NT2/D1 (cell line): ENCODE measurements at places on chromosomes 4 and X.

DNA sequence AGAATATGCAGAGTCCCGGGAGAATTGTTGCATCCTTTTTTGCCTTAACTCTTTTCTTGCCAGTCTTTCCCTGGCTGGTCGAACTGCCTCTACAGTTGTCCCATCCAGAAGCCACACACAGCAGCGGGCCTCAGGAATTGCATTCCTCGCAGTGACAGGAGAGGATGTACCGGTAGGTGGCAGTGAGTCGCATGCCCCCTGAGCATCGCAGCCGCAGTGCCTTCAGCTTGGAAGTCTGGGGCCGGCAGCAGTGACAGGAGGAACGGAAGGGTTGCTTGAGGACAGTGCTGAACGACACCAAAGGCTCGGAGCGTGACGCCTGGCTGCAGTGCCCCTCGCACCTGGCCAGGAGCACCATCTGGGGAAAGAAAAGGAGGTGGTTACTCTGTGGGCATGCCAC, 23.5 kb downstream of the NDP start:
- peak; percentile 50 for DNase-seq

DNA sequence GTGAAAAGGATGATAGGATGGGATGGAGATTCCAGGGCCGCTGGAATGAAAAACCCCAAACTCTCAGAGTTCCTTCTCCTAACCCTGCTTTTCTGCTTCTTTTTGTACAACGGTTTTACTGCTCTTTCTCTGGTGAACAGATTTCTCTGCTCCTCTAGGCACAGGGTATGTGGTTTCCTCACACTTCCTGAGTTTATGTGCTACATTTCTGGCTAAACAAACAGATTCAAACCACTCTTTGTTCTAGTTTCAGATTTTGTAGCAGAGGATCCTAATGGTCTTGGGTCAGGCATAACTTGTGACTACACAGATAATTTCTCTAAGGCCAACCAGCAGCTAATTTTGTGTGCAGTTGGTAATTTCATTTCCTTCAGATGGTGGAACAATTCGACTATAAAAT, 52.6 kb downstream of the OSTC start:
- DNase-seq = no peak

DNA sequence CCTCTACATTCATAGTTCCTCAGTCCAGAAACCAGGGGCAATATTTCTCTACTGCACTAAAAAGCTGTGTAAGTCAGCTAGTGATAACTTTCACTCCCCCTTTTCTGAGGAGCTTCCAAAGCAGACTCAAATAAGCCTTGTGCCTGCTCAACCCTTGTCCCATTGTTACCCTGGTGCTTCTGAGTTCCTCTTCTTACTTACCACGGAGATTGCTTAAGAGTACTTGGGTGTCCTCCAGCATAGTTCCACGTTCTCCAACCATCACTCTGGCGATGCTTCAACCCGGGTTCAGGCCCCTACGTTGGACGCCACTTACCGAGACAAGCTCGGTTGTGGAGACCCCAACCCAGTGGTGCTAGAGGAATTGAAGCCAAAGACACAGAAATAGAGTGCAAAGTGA, 71.6 kb downstream of the ADAM29 start:
- no peak for DNase-seq

DNA sequence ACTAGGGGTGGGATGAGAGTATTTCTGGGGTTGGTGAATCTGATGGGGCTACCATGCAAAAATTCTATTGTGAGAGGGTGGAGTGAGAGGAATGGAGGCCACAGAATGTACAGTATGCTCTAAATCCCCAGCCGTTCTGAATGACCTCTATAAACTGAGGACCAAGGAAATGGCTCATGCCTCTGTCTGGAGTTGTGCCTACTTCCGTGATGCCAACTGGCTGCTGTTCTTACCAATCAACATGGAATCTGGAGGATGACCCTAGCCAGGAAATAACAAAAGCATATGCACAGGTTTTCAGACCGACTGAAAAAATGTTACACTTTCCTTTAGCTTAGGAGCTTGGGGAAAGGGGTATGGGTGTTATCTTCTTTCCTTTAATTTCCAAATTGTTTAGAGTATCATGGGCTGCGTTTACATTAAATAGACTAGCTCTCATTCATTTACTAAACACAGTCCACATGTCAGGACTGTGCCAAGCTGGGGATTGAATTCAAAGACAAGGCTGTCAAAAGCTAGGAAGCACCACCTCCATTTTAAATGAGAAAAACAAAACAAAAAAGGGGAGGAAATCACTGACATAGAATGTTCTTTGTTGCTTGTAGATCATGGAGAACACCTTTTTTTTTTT, 20.2 kb upstream of the CCKAR start:
- no peak for DNase-seq
